Pons (tissue), 1 donor: ENCODE measurements at places on chromosomes 3 and 15.

- no peak for DNase-seq
Measured at GRCh38 chr15:77983708-77984445, 93.6 kb downstream of the TBC1D2B start.

DNA sequence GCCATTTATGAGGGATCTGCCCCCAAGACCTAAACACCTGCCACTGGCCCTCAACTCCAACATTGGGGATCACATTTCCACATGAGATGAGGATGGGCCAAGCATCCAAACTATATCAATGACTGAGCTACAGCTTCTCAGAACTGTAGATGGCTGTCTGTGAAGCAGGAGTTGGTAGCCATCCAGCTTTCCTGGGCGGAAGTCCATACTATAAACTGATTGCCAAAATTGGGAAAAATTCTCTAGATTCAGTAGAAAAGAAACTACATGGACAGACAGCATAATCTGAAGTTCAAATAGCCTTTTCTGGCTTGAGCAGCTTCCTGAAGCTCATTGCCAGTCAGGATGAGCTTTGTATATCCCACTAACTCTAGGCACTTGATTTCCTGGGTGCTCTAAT lies 214.7 kb upstream of the ZBTB20 start:
- no peak for DNase-seq

DNA sequence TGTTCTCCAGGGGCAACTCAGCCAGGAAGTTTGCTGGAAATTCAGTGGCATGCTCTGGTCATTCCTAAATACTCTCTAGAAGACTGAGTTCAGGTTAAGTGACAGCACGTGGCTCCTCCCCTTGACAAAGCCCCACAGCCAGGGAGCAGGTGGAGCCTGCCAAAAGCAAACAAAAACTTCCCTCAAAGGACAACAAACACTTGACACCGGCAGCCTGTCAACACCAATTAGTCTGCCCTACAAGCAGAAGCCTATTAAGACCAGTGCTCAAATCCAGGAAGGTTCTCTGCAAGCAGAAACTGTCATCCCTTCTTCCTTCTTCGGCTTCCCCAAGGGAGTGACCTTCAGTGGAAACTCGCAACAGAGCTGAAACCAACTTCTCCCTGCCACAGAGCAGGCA lies 5.0 kb downstream of the MEX3B start:
- no peak for DNase-seq

DNA sequence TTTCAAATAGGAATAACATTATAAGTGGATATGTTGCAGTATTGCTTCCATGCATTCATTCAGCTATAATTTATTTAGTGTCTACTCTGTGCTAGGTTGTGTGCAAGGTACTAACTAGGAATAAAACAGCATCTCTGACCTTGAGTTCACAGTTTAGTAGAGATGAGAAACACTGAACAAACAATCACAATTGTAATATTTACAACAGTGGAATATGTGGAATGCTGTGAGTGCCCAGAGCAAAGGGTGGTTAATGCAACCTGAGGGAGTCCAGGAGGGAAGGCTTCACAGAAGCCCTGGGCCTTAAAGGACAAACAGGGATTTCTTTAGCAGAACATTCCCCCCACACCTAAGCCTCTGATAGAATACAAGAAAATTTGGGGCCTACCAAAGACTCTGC lies 13.3 kb downstream of the SFMBT1 start:
- no peak for DNase-seq

- DNase-seq, result no peak
Measured at GRCh38 chr3:46400000-46400734, 6.7 kb downstream of the CCR5AS start.

GRCh38 chr3:86914670-86915069 lies 76.3 kb downstream of the VGLL3 start:
- no peak for DNase-seq

DNA sequence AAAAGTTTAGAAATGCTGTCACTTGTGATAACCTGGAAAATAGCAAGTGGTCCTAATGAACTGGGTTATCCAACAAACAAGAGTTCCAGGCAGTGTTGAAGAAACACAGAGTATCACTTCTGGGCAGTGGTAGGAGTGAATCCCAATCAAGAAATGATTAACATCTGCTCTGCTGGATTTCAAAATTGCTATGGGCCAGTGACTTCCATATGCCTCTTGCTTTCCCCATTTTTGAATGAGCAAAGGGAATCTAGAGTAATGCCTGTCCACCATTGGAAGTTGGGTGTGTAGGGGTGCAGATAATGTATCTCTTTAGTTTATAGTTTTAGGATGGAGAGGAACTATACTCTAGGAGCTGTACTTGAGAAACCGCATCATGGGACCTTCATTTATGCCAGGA lies 236.5 kb downstream of the RPLP1 start:
- DNase-seq, result no peak

DNA sequence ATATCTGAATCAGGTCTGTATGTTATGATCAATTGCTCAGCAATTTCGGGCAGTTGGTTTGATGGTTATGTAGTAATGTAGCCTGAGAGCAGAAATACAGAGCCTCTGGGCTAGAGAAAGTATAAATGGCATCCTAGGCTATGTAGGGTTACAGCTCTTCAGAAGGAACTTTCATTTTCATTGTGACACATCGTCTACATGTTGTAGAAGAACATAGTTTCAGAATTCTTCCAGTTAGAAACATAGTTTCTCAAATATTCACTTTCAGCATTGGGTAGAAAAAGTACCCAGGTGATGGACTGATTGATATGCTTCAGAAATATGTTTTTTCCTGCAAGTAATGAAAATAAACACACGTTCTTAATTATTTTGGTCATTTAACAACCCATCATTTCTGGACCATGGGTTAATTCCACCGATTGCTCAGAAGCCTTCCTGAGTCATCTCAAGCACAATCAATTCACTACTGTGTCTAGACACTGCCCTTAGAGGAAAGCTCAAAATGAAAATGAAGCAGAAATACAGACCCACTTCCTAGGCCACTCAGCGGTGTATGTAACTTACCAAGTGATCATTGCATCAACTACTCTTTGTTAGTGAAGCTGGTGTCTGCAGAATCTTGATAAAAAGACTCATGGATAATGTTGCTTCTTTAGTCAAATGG lies 88.8 kb upstream of the TSEN2 start:
- peak; percentile 40 for DNase-seq

GRCh38 chr15:82133251-82133650 lies 87.4 kb upstream of the MEX3B start:
- no peak for DNase-seq

DNA sequence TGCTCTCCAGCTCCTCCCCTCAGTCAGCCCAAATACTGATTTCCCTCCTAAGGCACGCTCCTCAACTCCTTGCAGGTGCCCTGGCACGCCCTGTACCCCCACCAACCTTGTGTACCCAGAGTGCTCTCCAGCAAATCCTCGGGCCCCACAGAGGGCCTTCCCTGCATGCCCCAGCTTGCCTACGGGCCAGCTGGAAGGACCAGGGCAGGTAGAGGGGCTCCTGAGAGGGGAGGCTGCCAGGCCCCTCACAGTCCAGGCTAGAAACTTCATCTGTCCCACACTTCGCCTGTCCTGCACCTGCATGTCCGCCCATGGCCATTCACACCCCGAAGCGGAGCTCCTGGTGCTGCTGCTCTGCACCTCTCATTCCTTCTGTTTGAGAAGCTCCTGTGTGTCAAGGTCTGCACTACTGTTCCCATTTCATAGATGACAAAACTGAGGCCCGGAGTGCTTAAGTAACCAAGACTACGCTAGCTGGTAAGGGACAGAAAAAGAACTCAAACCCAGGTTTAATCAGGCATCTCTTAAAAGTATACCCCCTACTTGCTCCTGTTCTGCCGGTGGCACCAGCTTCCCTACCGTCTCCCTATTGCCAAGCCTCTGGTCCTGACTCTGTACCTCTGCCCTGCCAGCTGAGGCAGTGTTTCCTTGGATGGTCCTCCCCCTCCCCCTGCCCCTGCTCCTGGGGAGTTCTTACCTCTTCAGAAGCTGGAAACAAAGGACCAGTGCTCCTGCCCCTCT lies 35.6 kb downstream of the ZXDC start:
- no peak for DNase-seq

DNA sequence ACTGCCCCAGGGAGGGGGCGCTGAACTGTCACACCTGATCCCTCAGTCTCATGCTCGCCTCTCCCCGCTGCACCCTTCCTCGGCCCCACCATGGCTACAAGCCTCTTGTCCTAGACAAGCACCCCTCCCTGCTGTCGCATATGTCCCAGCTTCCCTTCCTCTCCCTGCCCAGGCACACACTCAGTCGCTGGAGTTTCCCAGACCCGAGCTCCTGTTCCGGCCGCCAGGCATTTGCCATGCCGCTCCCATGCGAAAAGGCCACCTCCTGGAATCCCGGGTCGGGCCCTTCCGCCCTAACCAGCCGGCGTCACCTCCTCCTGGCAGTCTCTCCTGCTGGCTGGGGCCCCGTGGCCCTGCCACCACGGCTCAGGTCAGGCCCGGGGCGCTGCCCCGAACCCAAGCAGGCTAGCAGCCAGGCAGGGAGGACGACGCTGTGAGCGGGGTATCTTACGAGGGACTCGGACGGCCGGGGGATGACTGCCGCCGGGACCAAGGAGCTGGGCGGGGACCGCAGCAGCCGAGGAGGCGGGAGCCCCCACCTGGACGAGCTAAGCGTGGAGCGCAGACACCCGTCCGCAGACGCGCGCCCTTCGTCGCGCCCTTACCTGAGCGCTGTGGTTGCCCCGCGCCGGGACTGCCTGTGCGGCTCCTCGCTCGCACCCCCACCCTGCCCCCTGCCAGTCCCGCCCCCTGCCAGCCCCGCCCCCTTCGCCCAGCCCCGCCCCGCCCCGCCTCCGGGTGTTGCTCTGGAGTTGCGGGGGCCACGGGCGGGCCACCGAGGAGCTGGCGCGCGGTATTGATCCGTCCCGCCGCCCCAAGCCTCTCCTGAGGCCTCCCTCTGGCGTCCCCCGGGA lies at the start of gene ALS2CL:
ALS2CL (minus strand) TSS at position 642 of the 854 bp plus-strand sequence. CDS start 4,239 bp downstream, outside the sequence.
- no peak for DNase-seq

GRCh38 chr3:131620977-131621376 lies 118.2 kb upstream of the MRPL3 start:
- DNase-seq, result no peak

DNA sequence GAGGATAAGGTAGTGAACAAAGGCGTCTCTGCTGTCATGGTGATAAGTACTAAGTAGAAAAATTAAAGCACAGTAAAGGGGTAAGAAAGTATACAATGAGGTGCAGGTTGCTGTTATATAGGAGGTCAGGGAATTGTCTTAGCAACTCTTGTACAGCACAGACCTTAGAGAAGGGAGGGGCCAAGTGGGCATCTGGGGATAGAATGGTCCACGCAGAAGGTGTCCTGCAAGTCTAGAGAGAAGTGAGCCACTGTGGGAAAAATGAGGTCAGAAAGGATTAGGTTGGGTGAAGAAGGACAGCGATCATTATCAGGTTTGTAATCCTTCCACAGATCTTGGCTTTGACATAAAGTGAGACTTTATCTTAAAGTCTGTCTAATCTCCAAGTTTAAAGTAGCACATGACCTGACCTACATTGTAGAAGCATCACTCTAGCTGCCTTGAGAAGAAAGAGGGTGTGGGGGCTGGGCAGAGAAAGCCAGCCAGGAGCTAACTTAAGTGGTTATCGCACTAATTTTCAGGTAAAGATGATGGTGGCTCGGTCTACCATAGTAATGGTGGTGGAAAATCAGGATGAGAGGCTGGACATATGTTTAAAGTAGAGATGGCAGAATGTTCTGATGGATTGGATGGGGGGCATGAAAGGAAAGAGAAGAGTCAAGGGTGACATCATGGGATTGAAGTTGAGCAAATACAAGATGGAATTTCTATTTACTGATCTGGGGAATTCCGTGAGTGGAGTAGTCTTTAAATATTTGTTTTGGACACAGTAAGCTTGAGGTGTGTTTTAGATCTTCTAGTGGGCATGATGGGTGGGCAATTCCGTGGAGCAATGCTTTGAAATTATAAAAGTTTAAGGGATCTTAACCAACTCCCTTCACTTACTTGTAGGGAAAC lies 919.2 kb downstream of the ROBO1 start:
- DNase-seq, result no peak

DNA sequence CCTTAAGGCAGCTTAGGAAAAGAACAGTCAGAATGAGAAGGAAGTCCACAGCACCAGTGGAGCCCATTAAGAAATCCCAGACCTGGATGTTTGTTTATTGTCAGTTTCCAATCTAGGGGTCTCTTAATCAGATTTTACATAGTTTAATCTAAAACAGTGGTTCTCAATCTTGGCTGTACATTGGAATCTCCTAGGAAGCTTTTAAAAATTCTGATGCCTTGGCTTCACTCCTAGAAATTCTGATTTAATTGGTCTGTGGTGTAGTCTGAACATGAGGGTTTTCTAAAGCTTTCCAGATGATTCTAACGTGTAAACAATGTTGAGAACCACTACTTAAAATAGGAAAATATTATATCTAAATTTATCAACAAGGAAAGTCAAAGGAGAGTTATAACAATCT lies 56.6 kb upstream of the SPRED1 start:
- peak; percentile 32 for DNase-seq

DNA sequence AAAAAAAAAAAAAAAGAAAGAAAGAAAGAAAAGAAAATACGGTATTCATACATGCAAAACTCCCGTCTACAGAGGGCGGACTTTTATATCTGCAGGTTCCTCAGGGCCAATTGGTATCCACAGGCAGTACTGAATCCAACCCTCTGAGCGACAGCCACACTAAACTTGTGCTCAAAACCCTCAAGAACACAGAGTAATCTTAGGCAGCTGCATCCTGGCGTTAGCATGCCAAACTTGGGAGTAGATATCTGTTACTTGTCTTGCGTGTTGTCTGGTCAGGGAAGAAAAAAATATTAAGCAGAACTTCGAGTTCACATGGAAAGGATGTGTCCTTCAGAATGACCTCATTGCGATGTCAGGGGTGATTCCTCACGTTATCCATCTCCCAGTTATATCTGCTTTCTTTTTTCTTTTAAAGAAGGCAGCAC lies 12.8 kb downstream of the SNAP23 start:
- no peak for DNase-seq

DNA sequence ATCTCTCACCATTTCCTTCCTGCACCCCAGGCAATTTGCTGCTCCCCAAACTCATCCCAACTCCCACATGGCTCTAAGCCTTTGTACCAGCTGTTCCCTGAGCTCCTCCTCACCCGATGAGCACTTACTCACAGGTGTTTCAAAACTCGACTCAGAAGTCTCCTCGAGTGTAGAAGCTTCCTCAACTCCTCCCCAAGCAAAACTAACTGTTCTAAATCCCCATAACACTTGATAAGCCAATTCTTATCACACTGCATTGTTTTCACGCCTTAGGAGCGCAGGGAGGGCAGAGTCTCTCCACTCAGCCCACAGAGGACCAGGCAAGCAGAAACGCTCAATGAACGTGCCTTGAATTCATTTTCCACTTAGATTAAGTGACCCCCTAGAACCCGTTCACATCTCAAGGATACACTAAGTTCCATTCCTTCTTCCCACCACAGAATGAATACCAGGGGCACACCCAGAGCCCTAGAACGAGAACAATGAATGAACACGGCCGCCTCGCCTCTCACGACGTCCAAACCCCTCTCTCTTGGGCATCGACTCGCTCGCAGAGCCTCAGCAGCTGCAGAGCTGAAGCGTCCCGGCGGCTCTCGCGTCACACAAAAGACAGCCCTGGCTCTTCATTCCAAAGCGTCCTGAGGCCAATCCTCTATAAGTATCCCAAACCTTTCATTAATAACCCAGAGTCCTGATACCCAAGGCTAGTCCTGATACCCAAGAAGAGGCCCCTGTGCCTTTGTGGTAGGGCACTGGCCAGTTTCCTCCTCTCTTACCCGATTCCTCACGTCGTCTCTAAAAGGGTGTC lies 1.1 kb downstream of the RAF1 start:
- DNase-seq, result peak; percentile 43

- DNase-seq, result no peak
Measured at GRCh38 chr3:78632925-78633553, 1134.8 kb downstream of the ROBO1 start.

GRCh38 chr3:136353461-136353860 lies 103.3 kb downstream of the PCCB start:
- DNase-seq, result no peak
